Activated CD8-positive, alpha-beta memory T cell treated with anti-CD3 and anti-CD28 coated beads for 4 hours (primary cell): ENCODE measurements at places on chromosomes 5 and 9.

GRCh38 chr9:37408933-37409710, 13.4 kb upstream of the GRHPR start:
- DNase-seq, result peak; percentile 56

GRCh38 chr5:35161652-35162273, 68.5 kb downstream of the PRLR start:
- no peak for DNase-seq

- DNase-seq, result no peak
Observed at GRCh38 chr5:116861666-116862065, 287.0 kb upstream of the SEMA6A start.

- no peak for DNase-seq
Observed at GRCh38 chr5:124752854-124753720, 6.6 kb upstream of the ZNF608 start.

- DNase-seq, result no peak
Observed at GRCh38 chr5:12704955-12705354, 800.7 kb upstream of the CTNND2 start.

- no peak for DNase-seq
Observed at GRCh38 chr9:124179196-124180071, 78.3 kb upstream of the NEK6 start.

DNA sequence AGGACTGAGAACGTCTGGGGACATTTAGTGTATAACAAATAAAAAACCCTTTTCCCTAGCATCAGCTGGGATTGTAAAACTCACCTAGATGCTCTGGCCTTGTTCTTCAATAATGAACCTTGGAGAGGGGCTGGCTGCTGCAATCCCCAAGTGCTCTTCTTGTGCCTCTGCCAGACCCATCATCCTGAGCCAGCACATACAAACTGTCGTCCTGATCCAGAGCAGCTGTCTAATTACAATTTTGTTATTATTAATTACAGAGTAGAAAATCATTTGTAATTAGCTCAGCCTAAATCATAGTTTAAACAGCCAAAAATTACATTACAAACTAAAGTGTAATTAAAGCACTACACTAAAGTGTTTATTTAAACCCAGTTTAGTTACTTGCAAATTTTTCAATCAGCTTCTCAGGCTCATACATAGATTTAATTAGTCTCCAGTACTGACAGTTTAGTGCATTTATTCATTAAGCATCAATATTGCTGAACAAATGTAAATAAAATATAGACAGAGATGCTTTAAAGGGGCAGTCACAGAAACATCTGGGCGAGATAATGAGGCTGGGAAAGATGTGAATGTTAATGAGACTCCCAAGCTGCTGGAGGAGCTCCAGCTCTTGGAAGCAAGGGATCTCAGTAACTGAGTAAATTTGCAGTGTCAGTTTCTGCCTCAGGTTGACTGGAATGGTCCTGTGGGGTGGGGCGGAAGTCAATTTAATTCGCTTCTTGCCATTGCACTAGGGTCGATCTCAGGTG, 632.3 kb upstream of the TLE4 start:
- DNase-seq, result no peak
